Common myeloid progenitor, CD34-positive (primary cell): ENCODE measurements at places on chromosomes 13 and 19.

GRCh38 chr13:36530861-36531590, 98.7 kb downstream of the CCNA1 start:
- DNase-seq = peak; percentile 11

GRCh38 chr19:2724148-2724557, 3.0 kb upstream of the DIRAS1 start:
- DNase-seq = no peak

DNA sequence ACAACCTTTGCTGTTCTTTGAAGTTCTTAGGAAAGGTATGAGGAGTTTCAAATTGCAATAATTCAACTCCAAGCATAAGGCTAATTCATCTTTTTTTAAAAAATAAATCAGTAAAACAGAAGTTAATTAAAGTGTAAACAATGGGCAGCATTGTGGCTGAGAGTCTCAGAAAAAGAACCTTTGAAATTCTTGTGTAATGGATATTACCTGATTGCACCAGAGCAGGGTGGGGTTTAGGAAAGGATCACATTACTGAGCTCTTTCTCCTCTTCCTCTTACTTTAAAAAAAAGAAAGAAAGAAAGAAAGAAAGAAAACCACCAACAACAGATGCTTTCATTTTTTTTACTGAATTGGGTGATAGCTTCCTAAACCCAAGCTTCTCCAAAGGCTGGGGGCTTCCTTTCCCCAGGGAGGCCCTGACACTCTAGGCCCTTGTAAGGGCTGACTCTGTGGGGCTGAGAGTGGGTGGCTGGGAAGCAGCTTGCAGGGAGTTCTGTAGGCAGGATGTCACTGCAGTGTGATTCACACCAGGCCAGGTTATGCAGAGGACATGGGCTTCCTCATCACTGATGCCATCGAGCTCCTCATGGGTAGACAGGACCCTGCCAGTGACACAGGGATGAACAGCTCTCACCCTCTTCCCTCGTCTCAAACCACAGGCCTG, 564.5 kb downstream of the FGF9 start:
- DNase-seq = no peak

DNA sequence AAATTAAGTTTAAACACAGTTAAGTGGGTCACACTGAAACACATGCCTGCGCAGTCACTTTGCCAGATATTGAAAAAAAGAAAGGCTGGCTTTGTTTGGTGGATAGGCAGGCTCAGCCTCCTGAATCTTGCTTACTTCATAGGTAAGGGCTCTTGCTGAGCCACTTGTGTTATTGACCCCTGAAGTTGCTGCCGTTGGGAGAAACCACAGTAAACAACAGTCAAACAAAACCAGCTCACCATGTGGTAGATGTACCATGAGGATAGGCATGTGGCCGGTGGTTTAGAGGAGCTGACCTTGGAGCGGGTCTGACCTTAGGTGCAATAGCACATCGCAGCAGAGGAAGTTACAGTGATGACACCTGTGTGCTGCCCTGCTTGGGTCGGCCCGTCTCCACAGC, 52.2 kb downstream of the SPATA13 start:
- DNase-seq = no peak

- peak; percentile 21 for DNase-seq
Measured at GRCh38 chr19:52307275-52307674, 10.3 kb downstream of the ZNF480 start.

DNA sequence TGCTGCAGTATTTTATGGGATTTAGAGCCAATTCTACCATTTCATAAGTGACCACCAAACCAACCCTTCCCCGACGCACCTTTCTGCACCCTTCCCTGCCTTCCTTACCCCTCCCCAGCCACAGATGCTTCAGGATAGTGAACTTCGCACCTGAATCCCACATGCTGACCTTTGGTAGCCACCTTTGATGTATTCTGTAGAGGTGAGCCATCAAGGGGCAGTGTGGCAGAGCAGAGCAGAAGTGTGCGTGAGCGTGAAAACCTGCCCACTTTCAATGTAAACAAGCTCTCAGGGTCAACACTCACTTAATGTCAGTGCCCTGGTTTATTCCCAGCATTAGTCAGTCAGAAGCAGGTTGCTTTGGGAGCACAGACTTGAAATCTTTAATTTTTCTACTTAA, 107.7 kb downstream of the FRY start:
- DNase-seq = no peak

DNA sequence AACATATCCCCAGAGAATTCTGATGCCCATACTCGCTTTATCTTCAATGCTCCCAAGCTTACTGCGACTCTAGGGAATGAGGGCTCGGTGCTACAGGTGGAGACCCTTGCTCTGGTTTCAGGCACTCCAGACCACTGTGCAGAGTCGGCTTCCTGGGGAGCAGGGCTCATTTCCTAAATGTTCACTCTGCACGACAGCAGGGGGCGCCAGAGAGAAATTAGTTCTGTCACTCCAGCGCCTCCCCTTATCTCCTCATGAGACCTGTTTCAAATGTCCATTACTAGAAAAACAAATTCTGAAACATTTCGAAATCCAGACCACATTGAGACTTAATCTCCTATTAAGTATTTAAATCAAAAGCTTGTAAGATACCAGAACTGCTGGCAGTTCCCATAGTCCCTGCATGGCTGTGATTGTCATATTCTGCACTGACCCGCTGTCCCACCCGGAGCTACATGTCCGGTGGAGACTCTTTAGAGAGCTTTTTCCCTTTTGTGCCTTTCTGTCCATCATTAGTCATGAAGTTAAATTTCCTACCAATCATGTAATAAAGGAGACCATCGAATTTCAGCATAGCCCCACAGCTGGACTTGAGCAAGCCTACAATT, 22.4 kb downstream of the EPSTI1 start:
- DNase-seq = peak; percentile 76

GRCh38 chr19:40365613-40366401, 17.3 kb downstream of the PLD3 start:
- peak; percentile 67 for DNase-seq

- DNase-seq = no peak
Measured at GRCh38 chr19:44785993-44786392, 8.3 kb downstream of the CBLC start.

- no peak for DNase-seq
Measured at GRCh38 chr13:34416971-34417380, 525.1 kb upstream of the NBEA start.

GRCh38 chr13:49357694-49358093, 86.2 kb downstream of the CAB39L start:
- no peak for DNase-seq

DNA sequence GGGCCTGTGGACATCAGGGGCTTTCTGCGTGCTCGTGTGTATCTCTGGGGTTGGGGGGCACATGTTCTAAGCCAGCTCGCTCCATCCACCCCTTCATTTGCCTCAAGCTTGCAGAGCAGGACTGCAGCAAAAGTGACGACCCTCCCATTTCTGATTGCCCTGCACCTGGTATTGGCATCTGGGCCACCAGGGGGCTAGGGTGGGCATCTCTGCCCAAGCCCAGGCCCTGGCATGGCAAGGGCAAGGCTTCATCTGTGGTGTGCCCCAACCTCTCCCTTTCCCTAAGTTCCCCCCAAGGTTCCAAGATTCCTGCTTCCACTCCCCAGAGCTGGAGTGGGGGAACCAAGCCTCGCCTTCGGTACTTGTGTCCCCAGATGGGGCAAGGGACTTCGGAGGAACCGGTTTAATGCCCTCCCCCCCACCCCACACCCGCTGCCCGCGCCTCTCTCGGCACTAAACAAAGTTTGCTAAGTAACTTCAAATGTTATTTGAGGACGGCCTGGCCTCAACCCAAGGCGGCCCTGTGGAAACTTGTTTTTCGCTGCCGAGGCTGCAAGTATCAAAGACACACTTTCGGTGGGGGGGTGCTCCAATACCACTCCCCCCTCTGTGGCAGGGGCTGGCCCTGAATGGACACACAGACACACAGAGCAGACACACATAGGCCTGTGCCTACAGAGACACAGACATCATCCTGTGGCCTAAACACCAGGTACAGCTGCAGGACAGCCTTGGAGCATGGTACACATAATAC, 12.2 kb downstream of the NFIX start:
- no peak for DNase-seq

DNA sequence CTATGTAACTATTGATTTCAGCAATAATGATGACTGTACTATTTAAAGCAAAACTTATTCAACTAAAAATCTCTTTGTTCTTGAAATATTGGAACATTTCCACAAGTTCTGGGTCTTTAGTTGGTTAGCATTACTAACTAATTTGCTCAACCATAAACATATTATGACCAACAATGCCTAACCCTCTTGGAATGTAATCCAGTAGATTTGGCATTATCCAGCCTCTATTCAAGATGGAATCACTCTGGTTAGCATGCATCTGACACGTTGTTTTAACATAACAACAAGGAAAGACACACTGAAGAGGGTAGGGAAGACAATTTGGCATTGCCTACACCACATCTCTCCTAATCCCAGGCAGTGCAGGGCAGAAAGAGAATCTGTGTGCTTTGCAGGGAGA, 941.3 kb upstream of the PCDH20 start:
- DNase-seq = no peak

GRCh38 chr19:11507370-11508078, 1.9 kb upstream of the ZNF653 start:
- DNase-seq = no peak

DNA sequence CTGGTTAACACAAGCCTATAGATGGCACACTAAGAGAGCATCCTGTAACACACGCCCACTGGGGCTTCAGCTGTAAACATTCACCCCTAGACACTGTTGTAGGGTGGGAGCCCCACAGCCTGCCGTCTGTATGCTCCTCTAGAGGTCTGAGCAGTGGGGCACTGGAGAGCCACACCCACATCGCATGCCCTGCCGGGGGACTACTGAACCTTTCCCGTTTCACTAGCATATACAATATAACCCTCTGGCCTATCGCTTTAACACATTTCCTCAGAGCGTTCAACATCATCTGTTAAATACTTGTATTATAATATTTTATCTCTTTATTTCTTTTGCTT, 73.4 kb downstream of the PCDH9 start:
- no peak for DNase-seq

- no peak for DNase-seq
Measured at GRCh38 chr13:98835156-98835555, 82.7 kb upstream of the SLC15A1 start.

DNA sequence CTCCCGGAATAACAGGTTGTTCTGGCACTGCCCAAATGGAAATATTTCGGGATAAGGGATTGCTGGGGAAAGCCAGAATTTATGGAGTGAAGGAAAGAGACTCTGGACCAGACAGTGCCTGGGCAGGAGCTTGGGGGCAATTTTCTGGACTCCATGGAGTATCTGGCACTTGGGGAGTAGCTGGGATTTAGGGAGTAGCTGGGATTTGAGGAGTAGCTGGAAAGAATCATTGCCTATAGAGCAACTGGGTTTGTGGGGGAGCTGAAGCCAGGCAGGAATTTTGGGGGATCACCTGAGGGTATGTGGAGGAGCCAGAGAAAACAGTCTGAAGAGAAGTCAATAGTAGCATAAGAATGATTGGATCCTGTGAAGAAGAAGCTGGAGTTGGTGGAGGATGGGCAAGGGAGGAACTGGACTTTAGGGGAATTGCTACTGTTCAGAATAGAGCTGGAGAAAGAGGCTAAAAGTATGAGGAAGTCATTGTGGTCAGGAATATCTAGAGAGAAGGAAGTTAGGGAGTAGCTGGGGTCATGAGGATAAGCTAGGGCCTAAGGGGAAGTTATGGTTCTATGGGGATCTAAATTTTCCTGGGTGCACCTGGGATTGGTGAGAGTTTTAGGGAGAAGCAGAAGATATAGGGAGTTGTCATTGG, 14.8 kb downstream of the FSD1 start:
- DNase-seq = peak; percentile 41

DNA sequence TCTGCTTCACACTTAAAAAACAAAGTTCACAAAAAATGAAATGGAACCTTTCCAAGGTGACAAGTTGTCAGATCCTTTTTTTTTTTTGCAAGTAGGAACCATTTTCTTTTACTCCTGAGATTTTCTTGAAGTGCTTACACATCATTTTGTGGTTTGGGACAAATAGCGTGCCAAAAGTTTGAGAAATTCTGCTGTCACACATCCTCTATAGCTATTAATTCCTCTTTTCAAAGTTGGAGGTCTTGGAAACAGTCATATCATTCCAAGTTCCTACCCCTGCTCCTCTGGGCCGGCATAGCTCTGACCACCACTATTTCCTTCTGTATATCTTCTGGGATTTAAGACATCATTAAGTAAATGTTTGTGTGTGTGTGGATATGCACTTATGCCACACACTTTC, 421.6 kb upstream of the SLC10A2 start:
- DNase-seq = peak; percentile 10

GRCh38 chr19:54561840-54562239, 11.8 kb upstream of the LILRA2 start:
- no peak for DNase-seq

- no peak for DNase-seq
Measured at GRCh38 chr13:37029617-37030016, 29.0 kb downstream of the EXOSC8 start.

DNA sequence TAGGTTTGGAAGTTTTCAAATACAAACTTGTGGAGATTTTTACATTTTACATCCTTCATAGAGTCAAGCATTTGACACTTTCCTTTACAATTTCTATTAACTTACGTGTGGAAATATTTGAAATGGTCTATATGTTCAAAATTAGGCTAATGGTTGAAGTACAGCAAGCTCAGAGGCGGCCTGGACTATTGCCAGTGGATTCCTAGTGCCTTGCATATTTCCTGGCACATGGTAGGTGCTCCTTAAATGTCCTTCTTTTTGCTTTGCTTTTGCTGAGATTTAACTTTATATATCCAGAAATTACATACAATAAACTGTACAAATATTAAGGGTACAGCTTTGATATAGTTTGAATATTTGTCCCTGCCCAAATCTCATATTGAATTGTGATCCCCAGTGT, 93.9 kb downstream of the UBL3 start:
- DNase-seq = no peak

- no peak for DNase-seq
Measured at GRCh38 chr13:112185466-112185865, 118.5 kb downstream of the SOX1 start.

GRCh38 chr19:39194832-39195542, 1.8 kb upstream of the NCCRP1 start:
- no peak for DNase-seq

DNA sequence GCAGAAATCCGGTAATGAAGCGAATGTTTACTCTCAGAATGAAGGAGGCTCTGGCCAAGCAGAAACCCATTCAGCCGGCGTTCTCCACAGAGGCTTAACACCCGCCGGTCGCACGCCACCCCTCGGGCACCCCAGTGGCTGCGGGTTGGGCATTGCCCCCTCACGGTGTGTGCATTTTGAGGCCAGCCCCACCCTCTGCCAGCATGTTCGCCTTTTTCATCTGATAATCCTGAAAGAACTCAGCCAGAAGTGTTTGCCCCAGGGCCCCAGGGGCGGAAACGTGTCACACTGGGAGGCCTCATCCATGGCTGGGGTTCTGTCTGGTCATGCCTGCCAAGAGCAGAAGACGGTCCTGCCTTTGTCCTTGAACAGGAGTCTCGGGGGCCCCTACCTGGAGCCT, 34.2 kb downstream of the COMP start:
- DNase-seq = no peak

GRCh38 chr19:12985049-12985776, 10.1 kb upstream of the NFIX start:
- no peak for DNase-seq

DNA sequence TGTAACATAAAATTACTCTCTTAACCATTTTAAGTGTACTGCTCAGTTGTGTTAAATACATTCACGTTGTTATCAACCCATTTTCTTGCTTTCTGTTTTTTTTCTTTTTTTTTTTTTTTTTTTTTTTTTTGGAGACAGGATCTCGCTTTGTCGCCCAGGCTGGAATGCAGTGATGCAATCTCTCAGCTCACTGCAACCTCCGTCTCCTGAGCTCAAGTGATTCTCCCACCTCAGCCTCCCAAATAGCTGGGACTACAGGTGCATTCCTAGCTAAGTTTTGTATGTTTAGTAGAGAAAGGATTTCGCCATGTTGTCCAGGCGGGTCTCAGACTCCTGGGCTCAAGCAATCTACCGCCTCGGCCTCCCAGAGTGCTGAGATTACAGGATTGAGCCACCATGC, 42.5 kb upstream of the C13orf42 start:
- no peak for DNase-seq
